Vein endothelial cell (primary cell): ENCODE measurements at places on chromosomes 7 and 10. TPM values are rescaled to one million over a fixed set of nuclear protein-coding genes. Genes with fewer than 3 reads are reported as not detected.

The GRID2IP gene
- not detected in 2 replicates for total RNA-seq

The C7orf25 gene
- 5.6 and 6.7 TPM in 2 replicates for total RNA-seq

The TCF7L2 gene
- total RNA-seq: 5.7 and 9.8 TPM in 2 replicates

The C10orf90 gene
- total RNA-seq: not detected in 2 replicates

The ATG9B gene
- under 0.01 and 0.10 TPM in 2 replicates for total RNA-seq

The GPR15LG gene
- not detected in 2 replicates for total RNA-seq
